ENCODE measurements at places on chromosomes 16 and 17.

DNA sequence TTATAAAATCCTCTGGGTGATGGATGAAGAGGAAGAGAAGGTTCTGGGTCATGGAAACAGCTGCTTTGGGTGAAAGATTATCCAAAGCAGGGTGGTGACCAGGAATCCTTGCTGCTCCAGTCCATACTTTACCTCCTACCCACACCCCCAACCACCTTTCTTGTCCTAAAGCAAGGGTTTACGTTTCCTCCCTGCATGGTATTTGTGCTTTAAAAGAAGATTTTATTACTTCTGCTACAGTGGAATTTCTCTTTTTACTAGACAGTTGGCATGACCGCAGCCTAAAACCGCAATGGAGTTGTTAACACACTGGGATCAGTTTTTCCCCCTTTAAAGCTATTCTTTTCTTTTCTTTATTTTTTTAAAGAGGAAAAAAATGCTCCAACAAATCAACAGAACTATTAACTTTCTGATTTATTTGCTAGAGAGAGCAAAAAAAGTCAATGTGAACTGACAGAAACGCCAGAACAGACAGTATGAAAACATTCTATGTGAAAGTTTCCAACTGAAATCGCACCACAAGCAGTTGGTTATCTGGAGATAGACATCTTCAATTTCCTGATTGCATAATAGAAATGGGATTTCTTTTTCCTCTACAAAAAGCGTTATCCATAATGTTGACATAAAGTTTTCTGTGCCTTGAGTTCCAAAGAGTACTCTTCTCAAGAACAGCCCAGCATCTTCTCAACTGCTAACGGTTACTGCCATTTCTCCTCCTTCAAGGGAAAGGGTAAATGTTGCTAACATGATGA, 236.0 kb downstream of the IRX3 start:
- H3K36me3 ChIP-seq = no peaks in the 10 kb centered on the region
- H3K27me3 ChIP-seq = no peaks in the 10 kb centered on the region
- H3K4me3 ChIP-seq = no peak overlapping the region
- no peak overlapping the region for H3K27ac ChIP-seq
- H3K4me1 ChIP-seq = no peaks in the 10 kb centered on the region

- no peak for DNase-seq
- H3K4me3 ChIP-seq = no peak overlapping the region
- H3K36me3 ChIP-seq = peaks cover 3% of the 10 kb centered on the region
- no peak overlapping the region for H3K27ac ChIP-seq
- H3K4me1 ChIP-seq = peaks cover 3% of the 10 kb centered on the region
Measured at GRCh38 chr16:72793017-72793416, 254.9 kb downstream of the ZFHX3 start.

GRCh38 chr16:88355389-88356123, 27.2 kb upstream of the ZNF469 start:
- H3K27me3 ChIP-seq = no peaks in the 10 kb centered on the region
- H3K4me3 ChIP-seq = no peak overlapping the region
- DNase-seq = no peak
- no peak overlapping the region for H3K27ac ChIP-seq
- H3K4me1 ChIP-seq = no peaks in the 10 kb centered on the region

GRCh38 chr17:66583112-66583748, 251.7 kb upstream of the CACNG5 start:
- DNase-seq = no peak
- no peak overlapping the region for H3K4me3 ChIP-seq
- H3K4me1 ChIP-seq = peaks cover 27% of the 10 kb centered on the region

DNA sequence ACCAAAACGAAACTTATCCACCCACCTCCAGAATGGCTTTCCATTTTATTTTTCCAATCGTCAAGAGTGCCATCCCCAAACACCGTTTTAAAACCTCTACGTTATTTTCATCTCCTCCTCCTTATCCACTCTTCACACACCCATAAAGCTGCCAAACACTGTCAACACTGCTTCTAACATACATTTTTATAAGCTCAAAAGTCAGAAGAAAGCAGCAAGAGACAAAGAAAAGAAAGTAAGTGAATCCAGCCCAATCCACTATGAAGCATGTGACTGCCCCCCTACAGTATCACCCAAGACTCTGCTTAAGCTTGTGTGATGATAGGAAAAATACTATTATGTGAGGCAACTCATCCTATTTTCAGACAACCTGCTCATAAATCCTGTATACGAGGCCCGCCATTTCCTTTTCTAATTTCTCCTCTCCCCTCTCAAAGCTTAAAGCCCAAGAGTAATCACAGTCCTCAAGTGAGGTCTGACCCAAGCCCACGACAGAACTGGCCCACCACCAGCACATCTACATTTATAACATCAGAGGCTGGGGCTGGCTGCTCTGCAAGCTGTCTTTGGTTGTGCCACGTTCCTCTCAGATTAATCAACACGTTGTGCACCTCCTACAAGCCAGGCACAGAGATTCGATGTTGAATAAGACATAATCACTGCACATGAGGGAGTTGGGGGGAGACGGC, 16.3 kb downstream of the USP31 start:
- no peaks in the 10 kb centered on the region for H3K36me3 ChIP-seq
- H3K4me1 ChIP-seq = peaks cover 3% of the 10 kb centered on the region
- no peak overlapping the region for H3K4me3 ChIP-seq

DNA sequence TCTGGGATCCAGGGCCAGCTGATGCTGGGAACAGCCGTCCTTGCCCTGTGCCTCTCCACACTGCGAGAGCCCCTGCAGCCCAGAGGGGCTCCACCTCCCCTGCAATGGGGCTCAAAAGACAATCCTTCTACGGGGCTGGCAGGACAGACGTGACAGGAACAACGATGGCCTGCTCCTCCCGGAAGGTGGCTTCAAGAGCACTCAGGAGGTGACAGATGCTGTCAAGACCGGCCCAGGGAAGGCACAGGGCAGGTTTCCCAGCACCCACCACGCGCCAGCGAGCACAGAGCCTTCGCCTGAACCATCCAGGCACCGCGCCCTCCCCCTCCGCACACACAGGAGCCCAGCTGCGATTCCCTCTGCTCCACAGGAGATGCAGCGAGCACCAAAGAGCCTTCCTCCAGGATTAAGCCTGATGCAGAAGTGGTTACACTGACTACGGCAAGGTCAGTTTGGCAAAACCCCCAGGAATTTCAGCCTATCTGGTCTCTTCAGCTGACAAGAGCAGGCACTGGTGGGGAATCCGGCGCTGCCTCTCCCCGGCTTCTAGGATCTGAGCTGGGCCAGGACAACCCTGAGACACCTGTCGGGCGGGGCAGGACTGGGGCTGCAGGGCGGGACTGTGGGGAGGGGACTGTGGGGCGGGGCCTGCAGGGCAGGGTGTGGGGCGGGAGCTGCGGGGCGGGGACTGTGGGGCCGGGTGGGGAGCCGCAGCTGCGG, 103.4 kb downstream of the ZNF778 start:
- H3K4me1 ChIP-seq = peaks cover 75% of the 10 kb centered on the region
- H3K27me3 ChIP-seq = no peaks in the 10 kb centered on the region
- H3K36me3 ChIP-seq = no peaks in the 10 kb centered on the region
- H3K27ac ChIP-seq = peak overlapping the region; percentile 75
- peak overlapping the region; percentile 5 for H3K4me3 ChIP-seq

DNA sequence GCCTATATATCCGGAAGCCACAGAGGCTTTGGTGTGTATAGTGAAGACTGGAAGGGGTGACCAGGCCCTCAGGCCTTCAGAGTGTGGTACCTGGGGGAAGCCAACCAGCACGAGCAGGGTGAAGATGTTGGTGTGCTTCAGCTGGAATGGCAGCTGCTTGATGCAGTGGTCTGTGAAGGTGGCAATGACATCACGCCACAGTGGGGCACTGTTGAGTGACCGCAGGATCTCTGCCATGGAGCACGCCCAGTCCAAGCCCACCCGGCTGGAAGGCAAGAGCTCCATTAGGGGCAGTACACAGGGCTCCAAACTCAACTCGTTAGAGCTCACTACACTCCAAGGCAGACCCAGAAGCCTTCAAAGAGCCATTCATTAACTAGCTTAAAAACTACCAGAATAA, 68.5 kb upstream of the ATP2A3 start:
- no peak overlapping the region for H3K4me3 ChIP-seq
- no peaks in the 10 kb centered on the region for H3K4me1 ChIP-seq
- peaks cover 23% of the 10 kb centered on the region for H3K36me3 ChIP-seq
- DNase-seq = no peak
- H3K27me3 ChIP-seq = no peaks in the 10 kb centered on the region

- no peak for DNase-seq
- H3K4me1 ChIP-seq = peaks cover 12% of the 10 kb centered on the region
- H3K4me3 ChIP-seq = no peak overlapping the region
- H3K36me3 ChIP-seq = no peaks in the 10 kb centered on the region
- no peak overlapping the region for H3K27ac ChIP-seq
Measured at GRCh38 chr16:66846831-66847230, 2.6 kb downstream of the CA7 start.

DNA sequence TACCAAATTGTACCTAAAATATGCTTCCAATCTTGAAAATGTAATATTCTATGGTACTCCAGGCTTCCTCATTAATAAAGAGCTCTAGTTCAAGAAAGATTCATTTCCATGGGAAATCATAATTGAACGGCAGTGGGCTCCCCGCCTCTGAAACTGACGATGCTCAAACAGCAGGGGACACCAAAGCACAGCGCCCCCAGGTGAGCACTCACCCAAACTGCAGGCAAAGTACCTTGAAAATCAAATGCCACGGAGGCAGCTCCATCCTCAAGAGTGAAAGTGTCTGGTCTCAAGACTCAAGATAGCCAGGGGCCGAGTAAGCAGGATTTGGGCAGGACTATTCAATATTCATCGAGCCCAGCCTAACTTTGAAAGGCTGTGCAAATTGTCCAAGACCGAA, 217.4 kb upstream of the TNRC6C start:
- no peaks in the 10 kb centered on the region for H3K4me1 ChIP-seq
- no peaks in the 10 kb centered on the region for H3K27me3 ChIP-seq
- no peak for DNase-seq
- H3K36me3 ChIP-seq = no peaks in the 10 kb centered on the region

GRCh38 chr17:36600465-36600864, 918 bp upstream of the MRM1 start:
- H3K27me3 ChIP-seq = no peaks in the 10 kb centered on the region
- H3K4me1 ChIP-seq = peaks cover 36% of the 10 kb centered on the region
- H3K4me3 ChIP-seq = peak overlapping the region; percentile 98
- DNase-seq = no peak
